ENCODE measurements at places on chromosomes 16 and 17.

- DNase-seq, result peak; percentile 61
Measured at GRCh38 chr17:63282455-63282854, 163.7 kb downstream of the CYB561 start.

- DNase-seq, result no peak
Measured at GRCh38 chr16:51267681-51268080, 116.6 kb upstream of the SALL1 start.

DNA sequence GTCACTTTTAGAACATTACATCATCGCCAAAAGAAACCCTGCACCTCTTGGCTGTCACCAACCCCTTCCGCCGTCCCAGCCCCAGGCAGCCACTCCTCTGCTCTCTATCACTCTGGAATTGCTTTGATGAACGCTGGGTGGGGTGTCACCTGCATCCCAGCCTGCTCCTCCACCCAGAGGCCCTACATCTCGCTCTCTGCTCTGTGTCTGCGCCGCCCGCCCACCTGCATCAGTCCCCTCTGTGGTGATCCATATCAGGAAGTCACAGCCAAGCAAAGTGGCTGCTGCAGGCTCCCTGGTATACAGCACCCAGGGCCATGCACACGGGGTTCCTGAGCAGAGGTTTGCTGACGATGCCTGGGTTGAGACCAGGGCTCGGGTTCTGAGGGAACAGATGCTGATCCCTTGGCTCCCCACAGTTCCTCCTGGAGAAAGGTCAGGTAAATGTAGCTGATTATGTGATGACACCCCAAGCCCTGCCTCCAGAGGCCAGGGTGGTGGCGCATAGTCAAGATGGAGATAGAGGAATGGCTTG, 30.8 kb downstream of the MPRIP start:
- DNase-seq, result no peak

DNA sequence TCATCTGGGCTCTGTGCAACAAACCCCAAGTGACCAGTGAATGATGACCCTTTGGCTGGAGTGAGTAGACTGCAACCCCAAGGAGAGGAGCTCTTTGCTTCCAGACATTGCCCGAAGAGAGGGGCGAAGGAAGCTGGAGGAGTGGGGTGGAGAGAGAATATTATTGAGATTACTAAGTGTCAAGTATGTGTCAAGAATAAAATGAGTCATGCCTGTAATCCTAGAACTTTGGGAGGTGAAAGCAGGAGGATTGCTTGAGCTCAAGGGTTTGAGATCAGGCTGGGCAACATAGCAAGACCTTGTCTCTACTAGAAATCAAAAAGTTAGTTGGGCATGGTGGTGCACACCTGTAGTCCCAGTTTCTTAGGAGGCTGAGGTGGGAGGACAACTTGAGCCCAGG, 142.0 kb upstream of the CCL2 start:
- no peak for DNase-seq

- peak; percentile 71 for DNase-seq
Measured at GRCh38 chr16:81616321-81617020, 162.6 kb upstream of the PLCG2 start.

DNA sequence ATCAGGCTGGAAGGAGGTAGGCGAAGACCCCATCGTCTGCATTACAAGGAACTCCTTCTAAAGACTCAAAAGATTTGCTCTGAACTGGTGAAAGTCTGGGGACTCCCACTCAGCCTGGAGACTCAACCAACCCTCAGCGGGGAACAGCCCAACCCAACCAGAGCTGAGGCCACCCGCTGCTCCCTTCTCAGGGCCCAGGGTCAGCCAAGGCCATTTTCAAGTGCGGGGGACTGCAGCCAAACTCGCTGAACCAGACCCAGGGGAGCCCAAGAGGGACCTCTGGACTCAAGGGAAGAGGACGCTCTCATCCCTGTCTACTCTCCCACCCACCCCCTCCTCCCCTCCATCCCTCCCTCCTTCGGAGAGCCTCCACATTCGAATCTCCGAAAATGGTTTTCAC, 24.1 kb downstream of the XYLT1 start:
- no peak for DNase-seq

- DNase-seq, result no peak
Measured at GRCh38 chr17:70378076-70378475, 208.7 kb downstream of the KCNJ2 start.

DNA sequence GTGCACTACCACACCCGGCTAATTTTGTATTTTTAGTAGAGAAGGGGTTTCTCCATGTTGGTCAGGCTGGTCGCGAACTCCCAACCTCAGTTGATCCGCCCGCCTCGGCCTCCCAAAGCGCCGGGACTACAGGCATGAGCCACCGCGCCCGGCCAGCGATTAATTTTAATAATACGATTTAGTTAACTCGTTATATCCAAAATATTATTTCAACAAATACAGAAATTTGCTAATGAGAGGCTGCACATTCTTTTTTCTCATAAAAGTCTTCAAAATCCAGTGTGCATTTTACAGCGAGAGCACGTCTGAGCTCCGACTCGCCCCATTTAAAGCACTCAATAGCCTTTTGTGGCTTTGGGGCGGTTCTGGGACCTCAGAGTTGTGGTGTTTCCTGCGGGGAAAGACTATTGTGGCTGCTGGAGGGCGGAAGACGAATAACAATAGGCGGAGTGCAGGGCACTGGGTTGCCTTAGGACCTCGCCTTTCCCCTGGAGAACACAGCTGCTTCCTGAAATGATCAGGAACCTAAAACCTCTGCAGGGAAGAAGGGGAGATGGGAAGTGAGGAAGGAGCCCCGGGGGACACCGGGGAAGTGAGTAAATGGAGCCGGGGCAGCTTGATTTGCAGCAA, 2.9 kb upstream of the ZSCAN10 start:
- DNase-seq, result peak; percentile 69

GRCh38 chr17:82062076-82062983, 3.3 kb downstream of the DUS1L start:
- DNase-seq, result no peak

DNA sequence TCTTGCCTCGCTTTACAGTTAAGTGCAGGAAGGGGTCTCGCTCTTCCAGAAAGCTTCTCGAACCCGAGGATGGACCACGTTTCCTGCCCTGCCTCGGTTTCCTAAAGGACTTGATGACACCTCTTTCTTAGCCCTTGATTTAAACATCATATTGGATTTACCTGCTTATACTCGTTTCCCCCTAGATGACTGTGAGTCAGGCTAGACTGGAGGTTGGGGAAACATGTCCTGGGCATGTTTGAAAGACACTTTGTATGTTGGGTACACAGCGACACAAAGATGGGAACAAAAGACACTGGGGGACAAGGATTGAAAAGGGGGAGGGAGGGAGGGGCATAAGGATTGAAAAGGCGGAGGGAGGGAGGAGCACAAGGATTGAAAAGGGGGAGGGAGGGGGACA, 30.0 kb downstream of the SDK2 start:
- no peak for DNase-seq

DNA sequence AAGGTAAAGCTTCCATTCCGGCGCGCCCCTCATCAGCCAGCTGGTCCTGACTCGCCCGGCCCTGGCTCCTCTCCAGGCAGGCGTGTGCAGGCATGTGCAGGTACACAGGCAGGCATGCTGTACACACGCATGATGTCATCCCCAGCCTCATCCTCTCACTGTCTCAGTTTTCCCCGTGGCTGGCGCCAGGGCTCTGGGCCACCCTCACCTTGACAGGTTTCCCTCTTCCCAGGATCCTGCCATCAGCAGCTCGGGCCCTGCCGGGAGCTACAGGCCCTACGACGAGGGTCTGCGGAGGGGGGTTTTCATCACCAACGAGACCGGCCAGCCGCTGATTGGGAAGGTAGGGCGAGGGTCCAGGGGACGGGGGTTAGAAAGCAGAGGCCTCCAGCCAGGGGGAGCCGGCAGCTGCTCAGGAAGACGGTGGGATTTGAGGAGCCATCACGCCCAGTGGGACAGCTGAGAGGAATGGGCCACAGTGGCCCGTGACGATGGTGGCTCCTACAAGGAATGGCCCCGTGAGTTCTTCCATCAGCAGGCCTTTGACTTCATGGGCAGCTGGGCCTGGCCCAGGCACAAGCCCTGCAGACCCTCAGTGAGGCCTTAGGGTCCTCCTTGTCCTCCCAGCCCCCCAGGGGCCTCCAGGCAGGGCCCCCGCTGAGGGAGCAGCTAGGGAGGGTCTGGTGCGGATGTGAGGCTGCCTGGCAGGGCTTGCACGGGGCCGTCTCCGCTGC, 8.5 kb downstream of the GAA start:
- no peak for DNase-seq

- DNase-seq, result no peak
Measured at GRCh38 chr17:65535777-65536572, 25.5 kb downstream of the AXIN2 start.

- DNase-seq, result peak; percentile 34
Measured at GRCh38 chr17:43338886-43339516, 59.8 kb upstream of the ARL4D start.

- DNase-seq, result no peak
Measured at GRCh38 chr17:57384219-57384618, 127.9 kb downstream of the MSI2 start.

- no peak for DNase-seq
Measured at GRCh38 chr17:27596096-27596495, 34.9 kb upstream of the LGALS9 start.

GRCh38 chr17:61904094-61904710, 23.6 kb downstream of the INTS2 start:
- no peak for DNase-seq

GRCh38 chr16:19497176-19497575, 24.7 kb downstream of the GDE1 start:
- DNase-seq, result peak; percentile 86

DNA sequence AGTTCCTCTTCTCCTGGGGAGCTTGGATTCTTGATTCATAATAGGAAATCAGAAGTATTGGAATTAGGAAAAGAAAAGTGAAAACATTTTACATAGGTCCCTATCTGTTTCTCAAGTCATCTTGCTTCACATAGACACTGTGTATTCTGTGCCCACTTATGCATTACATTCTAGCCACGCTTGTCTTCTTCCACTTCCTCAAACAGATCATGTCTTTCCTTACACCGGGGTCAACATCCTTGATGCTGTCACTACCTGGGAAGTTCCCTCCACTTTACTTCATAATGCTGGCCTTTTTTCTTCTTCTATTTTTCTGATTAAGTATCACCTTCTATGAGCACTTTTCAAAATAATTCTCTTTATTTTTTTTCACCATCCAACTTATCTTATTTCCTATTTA, 606.4 kb upstream of the CDH8 start:
- no peak for DNase-seq

All from MV-4-11 (cell line).